Stimulated activated CD4-positive, alpha-beta T cell treated with anti-CD3 and anti-CD28 coated beads, TNF-alpha, amount 100 ng/mL, for 1 hour (primary cell): ENCODE measurements at places on chromosomes 6 and 20.

- DNase-seq: no peak
Measured at GRCh38 chr6:15793288-15793687, 130.5 kb upstream of the DTNBP1 start.

DNA sequence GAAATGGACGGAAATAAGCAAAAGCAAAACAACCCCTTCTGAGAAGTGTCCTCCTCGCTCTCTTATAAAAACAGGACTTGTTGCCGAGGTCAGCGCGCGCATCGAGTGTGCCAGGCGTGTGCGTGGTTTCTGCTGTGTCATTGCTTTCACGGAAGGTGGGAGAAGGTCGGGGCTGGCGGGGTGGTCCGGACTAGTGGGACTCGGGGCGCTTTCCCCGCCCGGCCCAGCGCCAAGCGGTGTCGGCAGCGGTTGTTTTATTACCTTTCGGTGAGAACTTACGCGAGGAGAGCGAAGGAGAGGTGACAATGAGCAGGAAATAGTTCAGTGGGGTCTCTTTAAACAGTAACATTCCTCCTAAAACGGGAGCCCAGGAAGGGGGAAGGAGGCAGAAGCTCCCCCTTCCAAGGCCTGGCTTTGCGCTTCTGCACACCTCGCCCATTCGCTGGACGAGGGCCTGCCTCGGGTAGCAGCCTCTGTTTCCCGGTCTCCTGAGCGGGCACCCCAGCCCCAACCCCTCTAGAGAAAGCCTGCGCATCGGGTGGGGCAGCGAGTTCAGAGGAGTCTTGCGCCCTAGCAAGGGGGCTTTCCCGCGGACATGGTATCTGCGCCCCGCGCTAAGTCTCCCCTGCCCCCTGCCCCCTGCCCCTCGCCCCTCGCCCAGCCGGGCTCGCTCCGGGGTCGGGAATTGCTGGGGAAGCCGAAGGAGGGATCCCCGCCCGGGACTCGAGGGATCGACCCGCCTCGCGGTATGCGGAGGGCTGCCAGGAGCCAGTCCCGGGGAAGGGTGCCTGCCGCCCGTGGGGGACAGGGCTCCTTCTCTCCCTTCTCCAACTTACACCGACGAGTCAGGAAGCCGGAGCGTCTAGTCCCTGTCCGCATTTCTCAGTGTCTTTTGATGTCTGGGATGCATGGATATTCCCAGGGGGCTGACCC is 1.2 kb upstream of the TBXT start:
- no peak for DNase-seq

DNA sequence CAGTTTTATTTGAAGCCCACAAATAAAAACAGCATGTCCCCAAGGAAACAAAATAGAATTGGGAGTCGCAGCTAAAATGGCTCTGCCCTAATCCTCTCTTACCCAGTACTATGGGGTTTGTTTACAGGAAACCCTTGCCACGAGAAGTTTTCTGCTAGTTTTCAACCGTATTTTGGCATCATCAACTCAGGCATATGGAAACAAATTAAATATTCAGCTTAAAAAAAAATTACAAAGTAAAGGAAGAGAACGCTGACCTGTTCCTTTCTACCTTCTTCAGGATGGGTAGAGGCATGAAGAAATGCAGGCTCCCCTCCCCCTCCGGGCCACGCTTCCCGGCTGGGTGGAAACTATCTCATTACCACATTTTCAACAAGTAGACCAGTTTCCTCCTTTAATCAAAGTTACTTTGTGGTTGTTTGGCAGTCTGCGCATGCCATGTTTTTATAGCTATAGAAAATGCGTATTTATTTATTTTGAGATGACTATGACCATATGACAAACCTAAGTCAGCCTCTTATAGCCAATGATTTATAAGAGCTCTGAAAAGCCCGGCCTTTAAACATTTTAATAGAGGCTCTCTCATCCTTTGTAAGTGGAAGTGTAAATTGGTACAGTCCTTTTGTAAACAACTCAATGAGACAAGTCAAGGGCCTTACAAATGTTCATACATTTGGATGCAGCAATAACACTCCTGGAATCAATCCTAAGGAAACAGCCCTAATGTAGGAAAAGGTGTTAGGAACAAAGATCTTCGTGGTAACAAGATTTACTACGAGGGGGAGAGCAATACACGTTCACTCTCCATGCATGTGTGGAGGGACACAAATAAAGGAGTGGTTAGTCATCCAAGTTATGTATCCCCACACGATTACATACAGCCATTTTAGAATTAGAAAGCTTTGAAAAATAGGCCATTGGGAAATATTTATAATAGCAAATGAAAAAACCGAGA is 16.1 kb upstream of the ZNF217 start:
- DNase-seq: peak; percentile 47

- DNase-seq: no peak
Measured at GRCh38 chr20:4038676-4039370, 23.5 kb upstream of the RNF24 start.

- no peak for DNase-seq
Measured at GRCh38 chr20:5401277-5401875, 84.6 kb upstream of the PROKR2 start.

GRCh38 chr20:62494980-62495748 is 19.4 kb upstream of the GATA5 start:
- no peak for DNase-seq

GRCh38 chr6:25315194-25316177 is 36.3 kb downstream of the CARMIL1 start:
- DNase-seq: no peak

- no peak for DNase-seq
Measured at GRCh38 chr6:35519313-35520015, 6.8 kb upstream of the TULP1 start.

- no peak for DNase-seq
Measured at GRCh38 chr20:17589161-17589834, 19.4 kb downstream of the DSTN start.
